ENCODE measurements at places on chromosomes 4 and X.

GRCh38 chr4:126533146-126533805 is 1099.5 kb upstream of the INTU start:
- no peak for DNase-seq

DNA sequence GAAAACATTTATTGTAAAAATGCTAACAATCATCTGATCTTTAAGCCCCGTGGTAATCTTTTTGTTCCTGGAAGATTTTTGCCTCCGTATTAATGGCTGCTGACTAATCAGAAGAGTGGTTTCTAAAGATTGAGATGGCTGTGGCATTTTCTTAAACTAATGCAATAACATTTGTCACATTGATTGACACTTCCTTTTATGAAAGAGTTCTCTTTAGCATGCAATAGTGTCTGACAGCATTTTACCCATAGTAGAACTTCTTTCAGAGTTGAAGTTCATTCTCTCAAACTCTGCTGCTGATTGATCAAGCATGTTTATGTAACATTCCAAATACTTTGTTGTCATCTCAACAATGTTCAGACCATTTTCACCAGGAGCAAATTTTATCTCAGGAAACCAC is 26.8 kb upstream of the UGT2B4 start:
- DNase-seq = peak; percentile 2

DNA sequence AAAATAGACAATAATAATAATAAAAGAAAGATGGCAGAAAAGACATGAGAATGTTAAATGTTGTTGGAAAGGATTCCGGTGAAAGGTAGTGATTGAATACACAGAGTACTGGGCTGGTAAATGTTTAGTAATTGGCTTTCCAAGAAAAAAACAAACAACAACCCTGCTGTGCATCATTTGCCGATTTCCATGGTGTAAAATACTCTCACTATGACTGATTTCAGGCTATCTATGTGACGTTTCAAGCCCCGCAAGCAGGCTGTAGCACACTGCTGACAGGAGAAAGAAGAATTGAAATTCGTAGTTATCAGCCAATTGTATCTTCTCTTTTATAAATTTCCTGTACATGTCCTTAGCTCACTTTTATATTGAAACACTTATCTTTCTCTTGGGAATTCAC is 13.6 kb upstream of the SEPTIN6 start:
- no peak for DNase-seq

DNA sequence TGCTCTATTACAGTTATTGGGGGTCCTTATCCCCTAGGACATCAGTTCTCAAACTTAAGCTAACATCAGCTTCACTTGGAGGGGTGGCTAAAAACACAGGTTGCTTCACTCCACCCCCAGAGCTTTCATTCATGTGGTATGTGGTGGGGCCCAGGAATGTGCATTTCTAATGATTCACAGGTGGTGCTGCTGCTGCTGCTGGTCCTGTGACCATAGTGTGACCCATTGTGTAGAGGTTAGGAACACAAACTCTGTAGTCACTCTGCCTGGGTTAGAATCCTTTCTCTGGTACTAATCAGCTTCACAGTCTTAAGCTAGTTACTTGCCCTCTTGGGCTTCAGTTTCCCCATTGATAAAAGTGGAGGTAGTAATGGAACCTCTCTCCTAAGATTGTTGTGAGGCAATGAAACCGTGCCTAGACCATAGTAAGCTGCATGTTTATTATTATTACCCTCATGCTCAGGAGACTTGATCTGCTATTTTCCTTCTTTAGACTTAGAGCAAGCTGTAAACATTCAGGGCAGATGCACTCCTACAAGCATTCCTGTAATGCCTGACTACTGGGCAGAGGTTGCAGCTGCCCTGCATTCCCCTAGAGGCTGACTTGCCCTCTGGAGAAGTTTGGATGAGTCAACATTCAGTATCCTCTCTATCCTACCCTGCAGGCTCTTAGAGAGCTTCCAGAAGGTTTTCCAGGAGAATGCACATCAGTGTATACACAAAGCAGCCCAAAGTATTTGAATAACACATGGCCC is 94.1 kb upstream of the ACSL4 start:
- DNase-seq = no peak

DNA sequence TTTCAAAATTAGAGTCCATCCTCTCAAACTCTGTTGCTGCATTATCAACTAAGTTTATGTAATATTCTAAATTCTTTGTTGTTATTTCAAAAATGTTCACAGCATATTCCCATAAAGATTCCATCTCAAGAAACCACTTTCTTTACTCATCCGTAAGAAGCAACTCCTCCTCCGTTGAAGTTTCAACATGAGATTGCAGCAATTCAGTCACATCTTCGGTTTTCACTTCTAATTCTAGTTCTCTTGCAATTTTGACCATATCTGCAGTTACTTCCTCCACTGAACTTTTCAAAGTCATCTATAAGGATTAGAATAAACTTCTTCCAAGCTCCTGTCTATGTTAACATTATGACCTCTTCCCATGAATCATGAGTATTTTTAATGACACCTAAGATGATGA is 216.6 kb upstream of the SLC7A11 start:
- DNase-seq = peak; percentile 5
